GM10248 (cell line): ENCODE measurements at places on chromosomes 13 and 19.

- no peak for DNase-seq
These were observed 36.8 kb downstream of the GPR42 start for GRCh38 chr19:35407619-35408018.

GRCh38 chr19:46629546-46630025 is 4.7 kb upstream of the PTGIR start:
- no peak for DNase-seq

DNA sequence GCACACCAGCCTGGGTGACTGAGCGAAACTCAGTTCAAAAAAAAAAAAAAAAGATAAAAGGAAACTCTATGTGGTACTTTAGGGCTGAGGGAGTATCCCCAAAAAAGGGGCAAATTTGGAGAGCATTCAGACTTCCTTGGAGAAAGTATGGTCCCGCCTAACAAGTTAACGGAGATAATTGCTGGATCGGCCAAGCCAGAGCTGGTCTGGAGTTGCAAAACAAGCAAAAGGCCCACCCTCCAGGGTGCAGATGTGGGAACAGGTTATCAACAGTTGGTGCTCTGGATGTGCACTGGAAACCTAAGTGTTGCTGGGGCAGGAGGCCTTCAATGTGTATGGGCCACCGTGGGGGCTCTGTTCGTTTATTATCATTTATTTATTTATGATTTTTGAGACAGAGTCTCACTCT is 2.8 kb downstream of the IQCN start:
- DNase-seq: no peak

DNA sequence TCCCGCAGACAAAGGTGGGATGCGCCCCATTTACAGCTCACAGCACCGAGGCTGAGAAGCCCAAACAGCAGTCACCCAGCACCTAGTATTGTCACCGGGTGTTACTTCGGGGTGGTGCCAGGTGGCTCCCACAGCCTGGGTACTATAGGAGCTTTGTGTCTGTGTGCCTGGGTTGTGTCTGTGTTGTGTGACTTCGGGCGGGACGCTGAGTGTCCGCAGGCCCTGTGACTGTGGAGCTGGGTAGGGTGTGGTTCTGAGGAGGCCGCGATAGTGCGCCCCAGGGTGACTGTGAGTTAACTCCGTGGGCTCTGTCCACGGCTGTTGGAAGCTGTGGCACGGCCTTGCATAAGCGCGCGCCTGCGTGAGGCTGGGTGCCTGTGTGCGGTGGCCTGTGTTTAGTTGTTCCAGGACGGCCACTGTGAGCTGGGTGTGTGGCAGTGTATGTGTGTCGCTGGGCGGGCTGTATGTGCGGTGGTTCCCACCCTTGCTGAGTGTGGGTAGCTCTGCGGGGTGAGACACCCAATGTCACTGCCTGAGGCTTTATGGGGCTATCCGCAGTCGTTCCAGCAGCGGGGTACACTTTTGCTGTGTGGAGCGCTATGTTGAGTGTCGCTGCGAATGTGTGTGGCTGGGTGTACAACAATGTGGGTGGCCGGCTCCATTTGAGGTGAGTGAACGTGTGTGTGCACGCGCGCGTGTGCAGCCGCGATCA is 559 bp upstream of the SSBP4 start:
- DNase-seq: no peak

DNA sequence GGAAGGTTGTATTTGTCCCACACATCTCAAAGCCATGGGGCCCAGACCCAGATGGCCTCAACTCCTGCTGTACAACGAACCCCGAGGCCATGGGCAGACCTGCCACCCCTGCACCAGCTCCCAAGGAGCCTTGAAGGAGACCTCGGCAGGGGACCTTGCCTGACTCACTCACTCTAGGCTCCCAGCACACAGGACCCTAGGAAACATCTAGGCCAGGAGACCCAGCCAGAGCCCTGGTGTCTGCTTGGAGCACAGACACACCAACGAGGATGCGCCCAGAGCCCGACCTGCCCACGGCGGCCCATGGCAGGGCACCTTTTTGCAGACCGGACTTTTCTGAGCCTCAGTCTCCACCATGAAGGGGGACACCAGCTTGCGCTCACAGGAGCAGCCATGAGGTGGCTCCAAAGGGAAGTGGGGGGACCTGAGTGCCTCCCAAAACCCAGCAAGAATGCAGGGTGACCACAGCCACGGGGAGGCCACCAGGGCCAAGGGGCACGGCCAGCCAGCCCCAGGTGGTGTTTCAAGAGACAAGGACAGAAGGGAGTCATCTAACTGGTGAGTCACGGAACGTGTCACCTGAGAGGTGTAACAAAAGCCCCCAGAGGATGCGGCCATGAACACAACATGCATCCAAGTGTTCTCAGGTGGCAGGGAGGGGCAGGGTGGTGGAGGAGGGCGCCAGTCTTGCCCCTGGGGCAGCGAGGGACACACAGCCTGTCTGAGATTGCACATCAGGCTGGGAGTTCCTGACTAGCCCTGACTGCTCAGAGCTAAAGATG is 4.9 kb upstream of the CERS1 start:
- DNase-seq: no peak

- DNase-seq: no peak
These were observed 110.7 kb downstream of the SOX1 start for GRCh38 chr13:112177450-112178288.

GRCh38 chr13:82713687-82714405 is 1168.4 kb downstream of the SLITRK1 start:
- no peak for DNase-seq

- DNase-seq: no peak
These were observed 1.2 kb downstream of the SAMD1 start for GRCh38 chr19:14089412-14089661.

DNA sequence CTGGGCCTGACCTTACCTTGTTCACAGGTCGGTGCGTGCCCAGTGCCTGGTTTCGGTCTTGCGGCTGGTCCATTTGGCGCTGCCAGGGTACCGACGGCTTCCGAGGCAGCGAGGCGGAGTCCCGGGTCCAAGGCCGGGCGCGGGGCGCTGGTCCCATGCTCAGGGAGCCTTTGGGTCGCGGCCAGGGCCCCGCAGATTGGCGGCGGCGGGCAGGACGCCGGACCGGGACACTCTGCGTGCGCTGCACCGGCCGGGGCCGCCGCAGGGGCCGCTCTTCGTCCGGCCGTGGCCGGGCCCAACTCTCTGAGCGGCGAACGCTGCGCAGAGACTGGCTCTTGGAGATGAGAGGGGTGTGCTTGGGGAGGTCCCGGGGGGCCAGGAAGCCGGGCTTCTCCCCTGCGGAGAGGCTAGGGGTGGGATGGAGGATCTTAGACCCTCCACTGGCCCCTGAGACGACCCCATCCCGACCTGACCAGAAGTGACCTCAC is 3.4 kb upstream of the WIZ start:
- no peak for DNase-seq

DNA sequence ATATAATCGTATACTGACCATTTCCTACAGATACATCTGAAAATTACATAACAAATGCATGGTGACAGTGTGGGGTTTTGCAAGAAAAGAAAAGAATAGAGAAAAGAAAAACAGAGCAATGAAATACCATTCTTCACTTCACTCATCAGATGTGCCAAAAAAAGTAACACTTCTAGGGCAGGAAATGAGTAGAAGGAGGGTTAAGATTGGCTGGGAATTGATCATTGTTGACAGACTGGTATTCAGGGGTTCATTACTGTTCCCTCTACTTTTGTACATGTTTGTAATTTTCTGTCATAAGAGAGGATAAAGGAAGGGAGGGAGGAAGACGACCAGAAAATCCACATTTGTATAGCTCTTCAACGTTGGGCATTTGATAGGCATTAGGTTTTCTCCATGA is 31.5 kb downstream of the ABCC4 start:
- no peak for DNase-seq

DNA sequence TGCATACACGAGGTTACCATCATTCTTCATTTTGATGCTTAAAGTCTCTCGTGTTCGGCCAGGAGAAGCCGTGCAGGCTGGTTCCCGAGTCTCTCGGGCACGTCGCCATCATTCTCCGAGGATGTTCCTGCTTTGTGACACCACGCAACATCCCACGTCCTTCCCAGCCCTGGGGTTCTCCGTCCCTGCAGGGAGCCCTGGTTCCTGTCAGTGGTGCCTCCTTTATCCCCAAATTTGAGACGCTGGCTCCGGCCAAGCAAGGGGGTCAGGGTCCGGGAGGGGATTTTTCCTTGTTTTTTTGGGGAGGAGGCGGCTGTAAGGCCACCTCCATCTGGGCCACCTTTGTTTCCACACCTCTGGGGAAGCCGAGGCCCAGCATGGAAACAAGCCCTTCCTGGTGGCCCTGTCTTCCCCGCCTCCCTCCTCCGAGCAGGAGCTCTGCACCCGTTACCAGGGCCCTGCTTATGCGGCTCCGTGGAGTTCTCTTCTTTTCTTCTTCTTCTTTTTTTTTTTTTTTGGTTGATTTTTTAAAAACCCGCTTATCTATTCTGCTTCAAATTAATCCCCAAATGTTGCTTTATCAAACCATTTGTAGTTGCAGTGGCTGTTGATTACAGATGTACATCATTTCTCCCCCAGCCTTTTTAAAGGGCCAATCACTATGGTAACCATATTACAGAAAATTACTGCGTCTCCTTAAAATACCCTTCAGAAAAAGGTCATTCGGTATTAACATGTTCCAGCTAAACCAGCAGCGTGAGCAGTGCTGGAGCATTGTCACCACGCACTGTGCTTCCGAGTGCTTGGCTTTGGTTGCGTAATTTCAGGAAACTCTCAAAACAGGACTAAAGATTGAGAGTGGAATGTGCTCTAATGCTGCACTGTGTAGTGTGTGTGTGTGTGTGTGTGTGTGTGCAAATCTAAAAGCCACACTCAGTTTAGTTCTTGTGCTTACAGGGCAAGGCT is 50.4 kb downstream of the TEX29 start:
- DNase-seq: no peak

DNA sequence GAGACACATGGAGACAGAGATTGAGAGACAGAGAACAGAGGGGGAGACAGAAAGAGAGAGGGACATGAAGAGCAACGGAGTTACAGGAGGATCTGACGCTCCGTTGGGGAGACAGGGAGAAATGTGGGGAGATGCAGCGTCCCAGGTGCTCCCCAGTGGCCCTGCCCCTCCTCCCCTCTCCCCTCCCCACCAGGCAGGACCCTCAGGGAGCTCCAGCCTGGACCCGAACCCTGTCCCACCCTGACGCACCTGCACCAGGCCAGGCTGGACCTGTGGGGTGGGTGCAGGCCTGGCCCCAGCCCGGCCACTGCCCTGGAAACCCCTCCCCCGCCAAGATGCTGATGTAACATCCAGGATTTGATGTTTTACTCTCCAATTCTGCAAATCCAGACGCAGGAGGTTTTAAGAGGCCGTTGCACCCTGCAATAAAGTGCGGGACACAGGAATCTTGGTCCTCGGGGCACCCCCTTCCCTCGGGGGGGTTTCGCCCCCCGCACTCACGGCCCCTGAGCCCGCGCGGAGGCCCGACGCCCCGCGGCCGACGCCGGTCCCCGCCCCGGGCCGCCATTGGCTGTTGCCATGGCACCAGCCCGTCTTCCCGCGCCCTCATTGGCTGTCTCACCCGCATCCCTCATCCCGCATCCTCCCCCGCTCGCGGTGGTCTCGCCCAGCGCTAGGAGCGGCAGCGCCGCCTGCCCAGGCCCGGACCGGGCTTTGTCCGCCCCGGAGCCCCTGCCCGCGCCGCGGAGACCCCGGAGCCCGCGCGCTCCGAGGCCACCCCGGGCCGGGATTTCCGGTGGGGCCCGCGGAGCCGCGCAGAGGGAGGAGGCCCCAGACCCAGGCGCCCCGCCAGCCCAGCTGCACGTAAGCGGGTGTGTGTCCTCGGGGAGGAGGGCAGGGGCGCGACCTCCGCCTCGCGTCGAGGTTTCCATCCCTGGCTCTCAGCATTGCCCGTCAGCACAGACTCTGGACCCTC is at the start of gene APC2:
TSS of gene APC2 (plus strand) at position 655 of the 976 bp plus-strand sequence. CDS start 2,881 bp downstream, outside the sequence.
- no peak for DNase-seq

GRCh38 chr13:45055198-45055901 is 65.0 kb upstream of the GTF2F2 start:
- peak; percentile 61 for DNase-seq

DNA sequence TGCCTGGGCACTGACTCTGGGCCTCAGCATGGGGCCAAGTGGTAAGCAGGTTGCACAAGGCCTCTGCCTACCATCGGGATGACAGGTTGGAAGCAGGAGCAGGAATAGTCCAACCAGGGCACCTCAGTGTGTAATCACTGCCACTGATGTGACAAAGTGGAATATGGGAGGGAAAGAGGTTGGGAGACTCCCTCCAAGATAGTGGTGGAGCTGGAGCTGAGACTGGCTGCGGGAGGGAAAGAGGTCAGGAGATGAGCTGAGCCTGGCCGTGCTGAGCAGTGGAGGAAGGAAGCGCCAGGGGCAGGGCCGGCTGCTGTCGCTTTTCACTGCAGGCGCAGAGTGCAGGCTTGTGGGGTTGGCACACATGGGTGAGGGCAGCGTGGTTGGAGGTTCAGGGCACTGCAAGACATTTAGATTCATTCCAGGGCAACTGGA is 6.8 kb downstream of the UPF3A start:
- DNase-seq: no peak
